ENCODE measurements at places on chromosomes 4 and X.

- no peak for DNase-seq
Observed at GRCh38 chr4:185995665-185996064, 73.3 kb upstream of the TLR3 start.

GRCh38 chr4:65670331-65671031, at the start of gene EPHA5:
TSS of gene EPHA5 (minus strand) at chr4:65670489. CDS start at chr4:65669742, 747 bp downstream.
- no peak for DNase-seq

DNA sequence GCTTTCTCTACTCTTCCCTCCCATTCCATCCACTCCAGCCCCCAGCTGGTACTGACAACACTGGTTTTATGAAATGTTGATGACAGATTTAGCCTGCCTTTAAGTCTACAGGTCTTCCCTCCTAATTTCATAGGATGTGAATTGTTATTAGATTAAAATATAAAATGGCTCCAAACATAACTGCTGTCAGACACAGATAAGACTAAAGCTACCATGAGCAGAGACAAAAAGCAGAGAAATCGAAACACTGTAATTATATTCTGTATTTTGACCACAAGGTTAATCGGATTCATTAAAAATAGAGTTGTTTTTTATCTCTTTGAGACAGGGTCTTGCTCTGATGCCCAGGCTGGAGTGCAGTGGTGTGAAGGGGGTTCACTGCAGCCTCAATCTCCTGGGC, 28.3 kb downstream of the SEC24D start:
- DNase-seq = no peak

- DNase-seq = no peak
Observed at GRCh38 chrX:114334473-114334982, 249.4 kb upstream of the HTR2C start.

GRCh38 chrX:70509078-70509477, 64.4 kb downstream of the DLG3 start:
- DNase-seq = no peak

DNA sequence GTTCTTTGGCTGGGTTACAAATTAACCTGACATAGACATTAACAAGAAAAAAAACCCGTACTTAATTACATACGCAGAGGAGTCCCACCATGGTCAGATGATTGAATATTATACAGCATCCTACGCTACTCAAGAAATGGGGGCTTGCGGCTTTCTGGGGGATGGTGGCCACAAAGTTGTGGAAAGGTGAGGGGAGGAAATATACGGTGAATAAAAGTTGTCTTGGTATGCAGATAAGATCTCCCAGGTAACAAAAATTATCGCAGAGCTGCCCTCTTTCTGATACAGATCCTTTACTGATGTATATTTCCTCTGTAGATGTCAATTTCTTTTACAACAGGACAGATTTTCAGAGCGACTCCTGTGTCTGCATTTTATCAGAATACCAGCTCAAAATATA, 890 bp downstream of the DCAF16 start:
- no peak for DNase-seq

Data from activated naive CD4-positive, alpha-beta T cell treated with Interleukin-2 at 50 U/mL for 16 hours (primary cell).